KG1 (cell line): ENCODE measurements at places on chromosomes 5 and 9.

- no peak for DNase-seq
These were observed 76.0 kb downstream of the COL15A1 start for GRCh38 chr9:99019510-99020331.

DNA sequence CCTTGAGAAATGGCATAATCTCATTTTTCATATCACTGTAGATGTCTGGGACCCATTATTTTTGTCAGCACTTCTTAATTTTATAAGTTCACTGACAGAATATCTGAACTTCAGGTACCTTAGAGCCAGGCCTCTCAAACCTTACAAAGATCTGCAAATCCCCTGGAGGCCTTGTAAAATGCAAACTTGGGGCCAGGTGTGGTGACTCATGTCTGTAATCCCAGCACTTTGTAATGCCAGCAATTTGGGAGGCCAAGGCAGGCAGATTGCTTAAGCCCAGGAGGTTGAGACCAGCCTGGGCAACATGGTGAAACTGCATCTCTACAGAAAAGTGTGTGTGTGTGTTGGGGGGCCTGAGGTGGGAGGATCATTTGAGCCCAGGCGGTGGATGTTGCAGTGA is 30.8 kb downstream of the RASGRF2 start:
- no peak for DNase-seq

- DNase-seq: no peak
These were observed 220.0 kb downstream of the SLC12A2 start for GRCh38 chr5:128303593-128303992.

DNA sequence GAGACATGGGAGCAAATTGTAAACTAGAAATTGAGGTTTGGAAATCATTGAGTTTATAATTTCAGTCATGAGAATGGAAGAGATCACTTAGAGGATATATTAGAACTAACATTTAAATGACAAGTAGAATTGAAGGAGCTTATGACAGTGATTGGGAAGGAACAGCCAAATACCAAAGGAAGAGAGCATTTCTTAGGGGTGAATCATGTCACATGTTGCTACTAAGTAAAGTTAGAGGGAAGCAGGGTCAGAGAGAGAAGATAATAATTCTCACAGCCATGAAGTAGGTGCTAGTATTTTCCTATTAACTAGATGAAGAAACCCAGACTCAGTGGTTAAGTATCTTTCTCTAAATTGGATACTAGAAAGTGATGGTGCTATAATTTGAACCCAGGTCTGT is 59.3 kb downstream of the COMMD10 start:
- DNase-seq: no peak

DNA sequence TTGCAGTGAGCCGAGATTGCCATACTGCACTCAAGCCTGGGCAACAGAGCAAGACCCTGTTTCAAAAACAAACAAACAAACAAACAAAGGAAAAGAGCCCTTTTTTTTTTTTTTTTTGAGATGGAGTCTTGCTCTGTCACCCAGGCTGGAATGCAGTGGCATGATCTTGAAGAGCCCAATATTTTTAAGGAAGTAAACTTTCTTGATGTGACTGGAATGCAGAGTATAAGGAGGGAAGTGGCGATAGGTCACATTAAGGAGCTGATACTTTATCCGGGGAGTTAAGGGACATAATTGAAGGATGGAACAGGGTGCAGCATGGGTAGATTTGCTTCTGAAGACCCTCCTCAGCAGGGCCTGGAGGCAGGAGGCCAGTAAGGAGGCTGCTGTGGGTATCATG is 13.0 kb downstream of the NAIF1 start:
- no peak for DNase-seq

- no peak for DNase-seq
These were observed 97.4 kb downstream of the PARP8 start for GRCh38 chr5:50763846-50764245.

GRCh38 chr9:81132318-81132717 is 557.0 kb downstream of the TLE1 start:
- no peak for DNase-seq

GRCh38 chr5:126044931-126045565 is 378.2 kb upstream of the GRAMD2B start:
- DNase-seq: no peak

DNA sequence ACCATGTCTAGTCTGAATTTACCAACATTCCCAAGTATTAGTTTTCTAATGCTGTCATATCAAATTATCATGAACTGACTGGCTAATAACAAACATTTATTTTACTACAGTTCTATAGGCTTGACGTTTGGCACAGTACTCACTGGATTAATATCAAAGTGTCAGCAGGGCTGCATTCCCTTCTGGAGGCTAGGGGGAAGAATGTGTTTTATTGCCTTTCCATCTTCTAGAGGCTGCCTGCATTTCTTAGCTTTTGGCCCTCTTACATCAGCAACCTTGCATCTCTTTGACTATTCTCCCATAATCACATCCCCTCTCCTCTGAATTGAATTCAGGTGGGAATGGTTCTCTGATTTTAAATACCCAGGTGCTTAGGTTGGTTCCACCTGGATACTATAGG is 84.7 kb downstream of the EDIL3 start:
- no peak for DNase-seq

DNA sequence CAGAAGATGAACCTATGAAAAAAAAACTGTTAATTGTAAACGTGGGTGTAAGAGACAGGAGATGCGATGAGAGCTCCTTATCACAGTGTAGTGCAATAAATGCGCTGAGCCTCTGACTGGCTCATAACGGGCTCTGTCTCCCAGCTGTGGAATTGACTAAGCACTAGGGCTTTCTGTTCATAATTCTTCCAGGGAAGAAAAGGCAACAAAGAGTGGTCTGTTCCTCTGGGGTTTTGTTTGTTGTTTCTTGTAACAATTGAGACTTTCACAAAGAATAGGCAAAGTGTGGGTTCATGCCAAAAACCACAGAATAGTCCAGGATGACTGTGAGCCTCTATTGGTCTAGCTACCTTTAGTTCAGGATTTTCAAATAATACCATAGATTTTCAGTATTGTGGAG is 39.4 kb downstream of the UBE2QL1 start:
- DNase-seq: no peak

- no peak for DNase-seq
These were observed 107.3 kb upstream of the IER5L start for GRCh38 chr9:129285382-129285781.
